Stomach (tissue), 19 donors: ENCODE measurements at places on chromosomes 11 and 22. TPM values are rescaled to one million over a fixed set of nuclear protein-coding genes. Genes with fewer than 3 reads are reported as not detected.

Gene PLET1
- polyA plus RNA-seq: not detected

Gene LINC01488
- not detected for polyA plus RNA-seq

Gene DNAJB7
- not detected for polyA plus RNA-seq

Gene SHANK3
- polyA plus RNA-seq: 3.2 TPM

Gene TBX10
- polyA plus RNA-seq: not detected

Gene C11orf87
- not detected for polyA plus RNA-seq

Gene ZC3H12C
- polyA plus RNA-seq: 1.3 TPM

Gene OR51D1
- polyA plus RNA-seq: not detected

Gene NXPE2
- not detected for polyA plus RNA-seq

Gene CYP2D6
- polyA plus RNA-seq: 1.5 TPM

Gene ABCC8
- 25.1 TPM for polyA plus RNA-seq

Gene CPT1B
- 31.8 TPM for polyA plus RNA-seq

Gene IL18
- 58.2 TPM for polyA plus RNA-seq

DNA sequence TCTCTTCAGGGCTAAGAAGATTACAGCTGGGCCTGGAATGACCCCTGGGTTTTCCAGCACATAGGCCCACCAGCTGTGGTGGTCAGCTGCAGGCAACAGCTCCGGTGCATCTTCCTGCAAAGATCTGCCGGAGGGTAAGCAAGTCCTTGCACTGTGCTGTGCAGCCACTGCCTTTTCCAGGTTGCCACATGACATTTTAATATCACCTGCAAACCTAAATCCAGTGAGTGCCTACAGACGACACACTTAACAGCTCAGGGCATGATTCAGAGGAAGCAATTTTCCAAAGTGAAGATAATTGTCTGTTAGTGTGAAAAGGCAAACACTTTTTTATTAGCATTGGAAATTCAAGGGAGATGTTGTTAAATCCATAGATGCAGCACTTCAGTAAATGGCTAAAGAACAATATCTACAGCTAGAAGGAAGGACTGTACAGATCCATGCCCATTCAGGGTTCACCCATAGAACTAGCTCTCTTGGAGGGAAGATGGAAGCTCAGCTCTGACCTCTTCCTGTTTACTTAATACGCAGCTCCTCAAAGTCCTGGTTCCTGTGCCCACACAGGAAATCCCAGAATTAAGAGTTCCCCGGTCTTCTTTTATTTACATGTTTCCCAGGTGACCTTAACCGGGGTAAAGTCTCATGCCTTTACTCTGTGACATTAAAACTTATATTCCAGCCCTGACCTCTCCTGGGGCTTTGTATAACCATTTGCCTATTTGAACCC, 13.3 kb upstream of the NRIP3 start:
- DNase-seq: no peak

DNA sequence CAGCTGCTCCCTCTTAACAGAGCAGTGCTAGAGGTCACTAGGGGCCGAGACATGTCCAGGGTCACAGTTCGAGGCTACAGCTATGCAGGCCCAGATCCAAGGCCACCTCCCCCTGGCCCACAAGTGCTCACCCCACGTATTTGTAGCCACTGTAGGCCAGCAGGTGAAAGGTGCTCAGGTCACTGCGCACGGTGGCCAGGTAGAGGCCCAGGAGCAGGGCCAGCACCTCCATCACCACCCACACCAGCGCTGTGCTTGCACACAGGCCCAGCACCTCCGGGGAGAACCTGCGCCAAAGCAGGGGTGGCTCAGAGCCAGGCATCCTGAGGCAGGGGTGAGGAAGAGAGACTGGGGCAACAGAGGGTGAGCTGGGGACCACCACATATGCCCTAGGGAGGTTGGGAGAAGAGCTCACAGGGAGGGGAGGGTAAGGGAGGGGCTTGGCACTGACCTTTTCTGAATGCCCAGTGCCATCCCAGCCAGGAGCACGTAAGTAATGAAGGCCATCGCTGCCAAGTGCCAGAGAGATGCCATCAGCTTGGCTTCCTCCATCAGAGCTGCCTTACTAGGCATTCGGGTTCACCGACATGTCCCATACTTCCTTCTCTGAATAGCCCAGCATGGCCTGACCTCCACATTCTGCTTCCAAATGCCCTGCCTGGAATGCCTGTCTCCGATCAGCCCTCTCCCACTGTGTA, 3.5 kb downstream of the YIF1A start:
- DNase-seq: no peak

DNA sequence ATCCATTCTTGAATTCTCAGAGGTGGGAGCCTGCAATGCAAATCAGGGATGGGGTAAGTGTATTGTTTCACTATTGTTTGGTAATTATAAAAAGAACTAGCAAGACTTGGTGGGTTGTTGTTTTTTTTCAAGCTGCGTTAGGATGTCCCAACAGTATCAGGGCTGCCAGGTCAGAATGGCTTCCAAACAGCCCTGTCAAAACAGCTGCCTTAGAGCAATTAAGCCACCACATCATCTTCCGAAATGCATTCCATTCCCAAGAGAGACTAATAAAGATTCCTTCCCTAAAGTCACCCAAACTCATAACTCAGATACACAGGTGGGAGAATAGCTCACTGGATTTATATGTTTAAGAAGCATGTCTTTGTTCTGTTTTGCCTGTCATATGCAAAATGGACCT, 23.5 kb downstream of the BBOX1 start:
- no peak for DNase-seq

- no peak for DNase-seq
Measured at GRCh38 chr11:117821431-117821830, 3.1 kb downstream of the FXYD2 start.

GRCh38 chr22:46560696-46561295, 23.4 kb upstream of the CELSR1 start:
- no peak for DNase-seq

DNA sequence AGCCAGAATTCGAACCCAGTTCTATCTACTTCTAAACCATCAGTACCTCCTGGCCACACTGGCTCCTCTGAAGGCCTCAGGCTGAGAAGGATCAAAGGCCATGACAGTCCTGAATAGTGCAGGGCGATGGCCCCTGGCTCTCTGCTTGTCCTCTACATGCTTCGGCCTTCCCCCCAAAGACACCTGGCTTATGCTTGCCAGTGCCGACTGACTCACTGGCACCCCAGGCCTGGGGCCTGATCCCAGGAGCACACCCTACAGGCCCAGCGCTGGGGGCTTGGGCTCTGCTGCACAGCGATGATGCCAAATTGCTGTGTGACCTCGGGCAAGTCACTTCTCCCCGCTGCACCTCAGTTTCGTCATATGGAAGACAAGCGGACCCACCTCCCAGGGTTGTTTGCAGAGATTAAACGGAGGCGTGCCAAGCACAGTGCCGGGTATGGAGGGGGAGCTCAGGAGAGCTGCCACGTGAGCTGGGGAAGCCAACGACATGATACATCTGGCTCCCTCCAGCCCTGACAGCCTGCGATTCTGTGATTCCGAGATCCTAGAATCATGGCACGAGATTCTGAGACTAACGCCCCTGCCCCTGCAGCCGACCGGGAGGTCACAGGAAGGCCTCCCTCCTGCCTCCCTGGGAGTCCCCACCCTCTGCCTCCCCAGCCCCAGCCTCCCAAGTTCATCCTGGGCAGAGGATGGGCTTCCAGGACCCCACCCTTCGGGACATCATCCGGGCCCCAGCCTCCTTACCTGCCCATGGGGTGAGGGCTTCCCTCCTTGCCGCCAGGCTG, 1.0 kb downstream of the SSTR3 start:
- no peak for DNase-seq

- DNase-seq: no peak
Measured at GRCh38 chr11:34351687-34352469, 5.9 kb downstream of the ABTB2 start.

- no peak for DNase-seq
Measured at GRCh38 chr22:48709453-48709852, 1118.2 kb downstream of the BRD1 start.

DNA sequence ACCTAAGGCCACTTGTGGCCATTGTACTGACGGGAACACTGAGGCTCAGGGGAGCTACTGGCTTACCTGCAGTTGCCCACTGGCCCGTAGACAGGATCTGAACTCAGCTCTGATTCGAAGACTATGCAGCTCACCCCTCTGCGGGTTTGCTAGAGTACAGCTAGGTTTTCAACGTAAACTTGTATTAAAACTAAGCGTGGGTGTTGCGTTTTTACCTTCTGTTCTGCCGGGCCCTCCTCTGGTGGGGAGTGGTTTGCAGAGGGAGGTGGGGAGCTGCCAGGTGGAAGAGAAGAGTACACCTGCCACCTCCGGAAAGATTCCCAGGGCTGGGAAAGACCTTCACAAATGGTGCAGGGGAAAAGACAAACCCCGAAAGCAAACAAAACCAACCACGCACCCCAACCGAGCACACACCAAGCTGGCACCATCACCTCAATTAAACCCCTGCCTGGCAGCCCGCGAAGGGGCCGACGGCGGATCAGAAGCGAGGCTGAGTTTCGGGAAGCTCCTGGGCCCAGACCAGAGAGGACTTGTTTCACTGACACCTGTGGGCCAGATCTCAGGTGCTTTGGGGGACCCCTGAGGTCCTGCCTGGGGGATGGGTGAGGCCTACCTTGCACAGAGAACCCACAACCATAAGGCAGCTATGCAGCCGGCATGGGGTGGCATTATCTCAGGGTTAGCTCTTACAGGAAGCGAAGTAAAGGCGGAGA, 37.7 kb downstream of the SHISAL1 start:
- DNase-seq: no peak

DNA sequence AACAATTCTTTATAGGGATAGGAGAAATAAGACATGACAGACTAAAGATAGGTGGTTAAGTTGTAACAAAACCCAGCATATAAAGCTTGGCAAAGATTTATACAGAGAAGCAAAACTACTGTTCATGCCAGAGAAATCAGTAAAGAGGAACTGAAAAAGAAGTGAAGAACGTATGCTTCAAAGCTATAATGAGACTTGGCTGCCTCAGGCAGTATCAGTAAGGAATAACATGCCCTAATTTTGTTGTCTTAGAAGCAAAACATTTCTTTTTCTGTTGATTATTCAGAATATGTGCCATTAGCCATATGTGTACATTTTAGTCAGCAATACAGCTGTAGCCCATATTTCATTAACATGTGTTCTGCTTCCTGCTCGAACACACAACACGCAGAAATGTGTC, 403.2 kb downstream of the NELL1 start:
- DNase-seq: no peak

- peak; percentile 78 for DNase-seq
Measured at GRCh38 chr11:59173080-59173963, 1.4 kb downstream of the DTX4 start.

DNA sequence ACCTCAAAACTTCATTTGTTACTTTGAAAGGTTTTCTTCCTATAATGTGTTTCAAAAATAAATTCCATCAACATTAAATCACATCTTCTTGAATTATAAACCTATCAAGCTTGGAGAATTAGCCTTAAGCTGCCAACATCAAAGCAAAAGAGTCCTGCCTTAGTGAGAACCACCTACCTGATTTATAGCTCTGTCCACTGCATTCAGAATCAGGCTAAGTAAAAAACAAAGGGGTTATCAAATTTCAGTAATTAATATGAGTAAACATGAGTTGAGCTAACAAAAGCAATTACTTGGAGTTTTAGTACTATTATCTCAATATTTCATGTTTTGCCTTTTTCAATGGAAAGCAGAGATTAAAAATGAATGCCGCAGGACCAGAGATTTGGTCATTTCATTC, 73.9 kb downstream of the CADM1 start:
- no peak for DNase-seq

DNA sequence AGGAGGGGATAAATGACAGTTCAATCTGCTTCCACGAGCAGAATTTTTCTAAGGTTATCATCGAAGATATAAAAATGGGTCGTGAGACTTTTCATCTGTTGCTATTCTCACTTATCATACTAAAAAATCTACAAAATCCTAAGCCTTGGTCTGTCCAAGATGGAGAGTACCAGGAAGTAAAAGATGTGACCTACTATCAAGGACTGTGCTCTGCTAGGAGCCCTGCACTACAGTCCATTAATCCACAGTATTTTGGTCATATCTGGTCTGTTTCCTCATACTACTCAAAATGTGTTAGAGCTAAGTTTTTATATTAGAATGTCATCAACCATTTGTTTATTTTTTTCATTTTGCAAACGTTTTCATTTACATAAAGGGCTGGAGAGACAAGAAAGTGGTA, 79.4 kb downstream of the DDIAS start:
- DNase-seq: no peak

DNA sequence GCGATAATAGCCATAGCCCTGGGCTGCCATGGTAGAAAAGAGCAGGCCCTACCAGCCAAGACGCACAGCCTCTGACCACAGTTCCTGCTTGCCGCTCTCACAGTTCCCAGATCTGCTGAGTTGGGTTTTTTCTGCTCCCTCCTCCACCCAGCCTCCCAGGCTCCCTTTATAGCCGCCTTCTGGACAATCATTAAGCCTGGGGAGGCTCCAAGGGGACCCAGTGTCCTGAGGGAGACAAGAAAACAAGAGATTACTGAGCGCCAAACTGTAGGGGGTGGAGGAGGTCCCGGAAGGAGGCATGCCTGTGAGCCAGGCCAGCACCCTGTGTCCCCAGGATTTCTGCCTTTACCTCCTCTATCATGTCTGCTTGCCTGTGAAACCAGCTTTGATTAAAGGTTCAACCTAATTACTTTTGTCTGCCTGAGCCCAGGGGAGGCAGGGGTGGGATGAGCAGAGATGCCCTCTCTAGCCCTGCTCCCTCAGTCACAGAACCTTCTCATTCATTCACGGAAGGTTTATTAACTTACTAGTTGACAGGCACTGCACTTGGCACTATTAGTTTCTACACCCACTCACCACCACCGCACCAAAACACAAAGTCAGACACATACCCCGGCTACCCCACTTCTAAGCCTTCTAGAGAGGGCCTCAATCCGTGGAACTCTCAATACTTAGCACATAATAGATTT, 1.2 kb downstream of the SLC37A4 start:
- peak; percentile 78 for DNase-seq

GRCh38 chr11:1060410-1060809, 14.3 kb upstream of the MUC2 start:
- no peak for DNase-seq

- DNase-seq: peak; percentile 89
Measured at GRCh38 chr11:121194731-121195596, 93.9 kb downstream of the TECTA start.

GRCh38 chr11:30015725-30016412, 961 bp downstream of the KCNA4 start:
- DNase-seq: peak; percentile 14
